Activated CD8-positive, alpha-beta memory T cell treated with anti-CD3 and anti-CD28 coated beads, Interleukin-2, amount 10 ng/mL, durations not matched to agents 7 days and 5 days (primary cell): ENCODE measurements at places on chromosomes 16 and 17.

- DNase-seq: no peak
Measured at GRCh38 chr17:50194934-50195865, 6.2 kb downstream of the COL1A1 start.

DNA sequence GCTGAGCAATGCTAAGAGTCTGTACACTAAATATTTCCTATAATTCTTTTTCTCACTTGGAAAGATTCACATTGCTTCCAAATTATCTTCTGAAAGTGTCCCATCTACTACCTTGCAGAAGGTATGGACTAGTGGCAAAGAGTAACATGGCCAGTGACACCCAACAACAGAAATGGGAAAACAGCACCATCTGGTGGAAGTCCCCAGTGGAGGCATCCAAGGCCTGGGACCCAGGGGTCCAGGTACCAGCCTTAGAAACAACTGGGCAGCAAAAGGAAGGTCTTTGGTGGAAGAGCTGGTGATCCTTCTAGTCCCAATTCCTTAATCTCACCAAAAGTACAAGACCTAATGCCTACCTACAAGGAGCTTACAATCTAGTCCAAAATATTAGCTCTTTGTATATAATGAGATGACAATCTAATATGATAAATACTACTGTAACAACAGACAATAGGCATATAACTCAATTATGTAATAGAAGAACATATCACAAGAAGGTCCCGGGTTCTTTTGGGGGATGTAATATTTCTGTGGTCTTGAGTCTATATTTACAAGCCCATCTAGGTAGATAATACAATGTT is 55.3 kb downstream of the SKAP1 start:
- DNase-seq: peak; percentile 46

GRCh38 chr17:2390199-2390836 is 10.5 kb downstream of the MNT start:
- DNase-seq: no peak

DNA sequence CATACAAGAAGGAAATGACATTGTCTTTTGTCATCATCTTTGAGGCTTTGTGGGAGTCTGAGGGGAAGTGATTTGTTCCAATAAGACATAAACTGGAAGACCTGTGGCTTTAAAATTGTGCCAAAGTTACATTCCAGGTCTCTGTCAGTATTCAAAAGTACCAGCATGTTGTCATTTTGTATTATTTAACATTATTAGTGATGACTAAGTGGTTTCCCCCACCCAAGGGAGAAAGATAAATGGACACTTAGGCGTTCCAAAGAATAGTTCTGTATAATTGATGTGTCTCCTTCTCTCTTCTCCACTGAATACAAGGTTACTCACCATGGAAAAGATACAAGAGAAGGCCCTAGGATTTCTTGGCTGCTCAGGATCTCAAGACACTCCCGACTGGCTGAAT is 3.8 kb downstream of the CFAP97D1 start:
- no peak for DNase-seq

- peak; percentile 52 for DNase-seq
Measured at GRCh38 chr17:44828919-44829522, 1.1 kb downstream of the GJC1 start.

GRCh38 chr16:1285669-1286512 is 23.5 kb upstream of the UBE2I start:
- DNase-seq: no peak

DNA sequence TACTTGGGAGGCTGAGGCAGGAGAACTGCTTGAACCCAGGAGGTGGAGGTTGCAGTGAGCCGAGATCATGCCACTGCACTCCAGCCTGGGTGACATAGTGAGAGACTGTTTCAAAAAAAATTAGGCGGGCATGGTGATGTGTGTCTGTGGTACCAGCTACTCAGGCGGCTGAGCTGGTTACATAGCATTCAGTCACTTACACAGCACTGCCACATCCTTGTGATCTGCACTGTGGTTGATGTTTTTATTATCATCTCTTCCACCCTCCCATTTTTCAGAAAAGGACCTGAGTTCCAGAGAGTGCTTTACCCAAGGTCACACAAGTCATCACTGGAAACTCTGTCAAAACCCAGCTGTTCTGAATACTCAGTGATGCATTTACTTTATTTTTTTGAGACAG is 14.8 kb upstream of the KPNB1 start:
- DNase-seq: no peak

GRCh38 chr17:18250259-18250658 is 8.3 kb downstream of the FLII start:
- no peak for DNase-seq

DNA sequence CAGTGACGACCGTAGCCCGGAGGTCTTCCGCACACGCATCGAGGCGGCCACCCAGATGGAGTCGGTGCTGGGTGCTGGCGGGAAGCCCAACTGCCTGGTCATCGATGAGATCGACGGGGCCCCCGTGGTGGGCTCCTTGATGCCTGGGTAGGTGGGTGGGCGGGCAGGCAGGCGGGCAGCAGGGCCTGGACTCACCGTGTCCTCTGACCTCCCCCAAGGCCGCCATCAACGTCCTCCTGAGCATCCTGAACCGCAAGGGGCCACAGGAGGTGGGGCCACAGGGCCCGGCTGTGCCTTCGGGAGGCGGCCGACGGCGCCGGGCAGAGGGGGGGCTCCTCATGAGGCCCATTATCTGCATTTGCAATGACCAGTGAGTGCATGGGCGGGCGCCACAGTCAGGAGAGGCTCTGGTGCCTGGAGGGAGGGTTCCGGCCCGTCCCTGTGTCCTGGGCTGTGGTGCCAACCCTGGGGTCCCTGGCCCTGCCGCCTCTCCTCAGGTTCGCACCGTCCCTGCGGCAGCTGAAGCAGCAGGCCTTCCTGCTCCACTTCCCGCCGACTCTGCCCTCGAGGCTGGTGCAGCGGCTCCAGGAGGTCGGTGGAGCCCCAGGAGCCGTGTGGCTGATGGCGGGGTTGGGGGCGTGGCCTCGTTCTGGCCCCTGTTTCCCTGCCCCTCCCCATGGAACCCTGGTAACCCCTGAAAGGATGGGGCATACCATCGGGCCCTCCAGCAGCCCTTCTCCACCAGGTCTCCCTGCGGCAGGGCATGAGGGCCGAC is 4.0 kb downstream of the CHTF18 start:
- no peak for DNase-seq

DNA sequence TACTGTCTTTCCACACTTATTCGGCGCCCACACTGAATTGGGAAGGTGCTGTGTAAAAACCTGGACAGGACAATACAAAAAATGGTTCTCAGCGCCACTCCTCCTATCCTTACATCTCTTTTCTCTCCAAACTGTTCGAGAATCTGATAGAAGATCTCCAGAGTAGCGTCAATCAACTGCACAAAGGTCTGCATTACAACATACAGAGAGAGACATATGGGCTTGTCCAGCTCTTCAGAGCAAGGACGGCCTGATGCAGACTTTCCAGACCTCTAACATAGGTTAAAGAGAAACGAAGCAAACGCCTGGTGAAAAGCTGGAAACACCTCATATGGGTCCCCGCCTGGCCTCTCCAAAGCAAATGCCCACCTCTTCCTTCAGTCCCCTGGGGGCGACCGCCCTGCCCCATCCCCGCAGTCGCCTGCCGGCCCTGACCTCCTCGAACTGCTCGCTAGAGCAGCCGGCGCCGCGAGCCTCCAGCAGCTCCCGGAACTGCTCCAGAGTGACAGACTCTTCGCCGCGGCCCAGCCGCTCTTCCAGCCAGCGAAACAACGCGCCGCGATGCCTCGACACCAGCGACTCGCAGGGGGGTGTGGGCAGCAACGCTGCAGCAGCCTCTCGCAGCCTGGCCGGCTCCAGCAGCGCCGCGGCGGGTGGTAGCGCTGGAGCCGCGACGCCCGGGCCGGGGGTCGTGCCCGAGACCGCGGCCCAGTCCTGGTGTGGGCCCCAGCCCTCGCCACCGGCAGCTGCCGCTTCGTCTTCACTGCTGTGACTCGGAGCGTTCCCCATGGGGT is 526 bp downstream of the ZZEF1 start:
- DNase-seq: peak; percentile 69

GRCh38 chr17:58248955-58249269 is 10.5 kb downstream of the LPO start:
- no peak for DNase-seq
